Umbilical cord (tissue), 2 donors: ENCODE measurements at places on chromosomes 12 and 14. TPM values are rescaled to one million over a fixed set of nuclear protein-coding genes. Genes with fewer than 3 reads are reported as not detected.
A peak's percentile ranks its signal among the peaks of the same experiment; 100 is the strongest.

RERG gene
- 33.7 TPM for total RNA-seq

MDP1 gene
- total RNA-seq = 3.9 TPM

GRCh38 chr12:108484431-108484830, 30.6 kb upstream of the FICD start:
- DNase-seq = no peak

GRCh38 chr12:131445795-131446194, 265.1 kb upstream of the SFSWAP start:
- no peak for DNase-seq

DNA sequence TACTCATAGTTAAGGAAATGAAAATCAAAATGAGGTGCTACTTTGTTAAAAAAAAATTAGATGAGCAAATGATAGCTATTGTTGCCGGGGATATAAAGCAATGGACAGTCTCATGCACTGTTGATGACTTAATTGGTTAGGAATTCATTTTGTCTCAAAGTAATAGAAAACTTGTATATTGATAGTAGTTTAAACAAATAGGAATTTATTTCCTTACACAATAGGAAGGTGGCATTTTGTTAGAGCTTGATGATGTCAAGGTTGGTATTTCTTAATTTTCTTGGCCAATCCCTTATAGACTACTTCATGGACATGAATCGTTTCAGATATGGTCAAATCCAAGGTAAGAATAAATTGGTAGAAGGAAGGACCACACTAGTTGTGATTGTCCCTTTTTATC, 7.8 kb downstream of the PRPF39 start:
- no peak for DNase-seq

GRCh38 chr12:64737539-64737938, 21.7 kb downstream of the GNS start:
- no peak for DNase-seq

GRCh38 chr12:46067094-46067493, 76.7 kb upstream of the SCAF11 start:
- no peak for DNase-seq

GRCh38 chr12:109358154-109358869, 10.6 kb downstream of the MYO1H start:
- peak; percentile 3 for DNase-seq

- no peak for DNase-seq
Measured at GRCh38 chr12:40390980-40391379, 166.2 kb downstream of the LRRK2 start.

DNA sequence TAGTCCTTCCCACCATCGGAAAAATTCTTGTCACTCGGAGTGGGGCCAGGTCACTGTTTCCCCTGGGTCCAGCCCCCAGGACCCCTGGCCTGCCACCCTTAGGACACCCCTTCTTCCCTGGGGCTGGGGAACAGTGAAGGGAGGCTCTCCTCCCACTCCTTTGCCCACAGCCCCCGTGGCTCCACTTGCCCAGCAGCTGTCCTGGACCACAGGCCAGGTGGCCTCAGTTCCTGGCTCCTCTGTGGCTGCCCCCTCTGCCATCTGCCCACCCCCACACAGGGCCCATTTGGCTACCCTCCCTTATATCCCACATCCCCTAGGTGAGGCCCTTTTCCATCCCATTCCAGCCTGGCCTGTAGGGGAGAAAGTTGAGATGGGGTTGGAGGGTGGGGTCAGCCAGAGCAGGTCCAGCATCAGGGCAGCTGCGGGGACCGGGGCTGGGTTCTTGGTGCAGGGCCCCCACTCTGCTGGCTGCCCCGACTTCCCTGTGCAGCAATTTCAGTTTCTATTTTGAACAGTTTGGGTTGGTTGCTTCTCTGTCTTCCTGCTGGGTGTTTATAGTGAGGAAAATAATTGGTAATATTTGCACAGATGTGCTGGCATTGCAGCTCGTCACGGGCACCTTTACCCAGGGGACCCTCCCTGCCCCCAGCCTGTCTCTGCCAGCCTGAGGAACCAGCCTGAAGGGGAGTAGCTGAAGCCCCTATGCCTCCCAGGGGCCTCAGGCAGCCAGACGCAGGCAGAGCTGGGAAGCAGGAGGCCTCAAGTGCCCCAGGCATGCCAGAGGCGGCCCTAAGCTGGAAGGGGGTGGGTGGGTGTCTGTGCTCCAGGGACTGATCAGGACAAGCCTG, 23.4 kb downstream of the SYNDIG1L start:
- no peak for DNase-seq

GRCh38 chr12:54142114-54142475, 46.7 kb downstream of the SMUG1 start:
- DNase-seq = peak; percentile 82

- DNase-seq = no peak
Measured at GRCh38 chr14:76771437-76771980, 10.2 kb downstream of the VASH1 start.

- DNase-seq = no peak
Measured at GRCh38 chr12:18254081-18254480, 7.2 kb upstream of the PIK3C2G start.
